ENCODE measurements at places on chromosomes 11 and 22.

- DNase-seq: no peak
These were observed 139.2 kb downstream of the CCDC81 start for GRCh38 chr11:86513746-86514373.

GRCh38 chr11:113436672-113437252 lies 38.4 kb downstream of the DRD2 start:
- DNase-seq: no peak

- peak; percentile 78 for DNase-seq
These were observed 56.6 kb upstream of the LIN7C start for GRCh38 chr11:27563201-27563600.

GRCh38 chr11:79220171-79220570 lies 220.7 kb downstream of the TENM4 start:
- DNase-seq: peak; percentile 19

DNA sequence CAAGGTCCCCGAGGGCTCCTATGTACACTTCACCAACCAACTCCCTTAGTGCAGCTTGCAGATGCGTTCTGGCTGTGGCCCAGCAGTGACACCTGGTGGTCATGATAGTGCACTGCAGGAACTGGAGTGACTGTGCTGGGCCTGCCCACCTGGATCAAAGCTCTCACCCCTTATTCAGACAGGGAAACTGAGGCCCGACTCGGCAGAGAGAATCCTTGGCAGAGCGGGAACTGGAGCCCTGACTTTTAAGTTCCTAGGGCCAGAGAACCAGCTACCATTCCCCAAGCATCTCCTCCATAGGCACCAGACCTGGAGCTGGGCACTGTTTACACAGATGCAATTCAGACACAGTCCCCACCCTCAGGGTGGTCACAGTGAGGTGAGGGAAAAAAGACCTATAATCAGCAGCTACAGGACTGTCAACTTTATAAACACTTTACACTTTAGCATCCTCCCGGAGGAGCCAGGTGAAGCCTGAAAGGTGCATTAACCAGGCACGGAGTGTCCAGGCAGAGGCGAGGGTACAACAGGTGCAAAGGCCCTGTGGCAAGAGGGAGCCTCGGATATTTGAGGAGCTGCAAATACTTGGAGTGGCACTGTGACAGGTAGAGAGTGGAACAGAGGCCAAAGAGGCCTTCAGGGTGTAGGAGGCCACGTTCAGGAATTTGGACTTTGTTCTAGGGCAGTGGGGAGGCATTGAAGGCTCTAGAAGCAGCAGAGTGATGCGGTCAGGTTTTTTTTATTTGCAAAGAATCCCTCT lies 22.0 kb downstream of the RHBDD3 start:
- peak; percentile 54 for DNase-seq

- DNase-seq: no peak
These were observed 253.7 kb downstream of the AASDHPPT start for GRCh38 chr11:106331176-106331575.

- no peak for DNase-seq
These were observed 87.6 kb downstream of the LARGE1 start for GRCh38 chr22:33832558-33833151.

DNA sequence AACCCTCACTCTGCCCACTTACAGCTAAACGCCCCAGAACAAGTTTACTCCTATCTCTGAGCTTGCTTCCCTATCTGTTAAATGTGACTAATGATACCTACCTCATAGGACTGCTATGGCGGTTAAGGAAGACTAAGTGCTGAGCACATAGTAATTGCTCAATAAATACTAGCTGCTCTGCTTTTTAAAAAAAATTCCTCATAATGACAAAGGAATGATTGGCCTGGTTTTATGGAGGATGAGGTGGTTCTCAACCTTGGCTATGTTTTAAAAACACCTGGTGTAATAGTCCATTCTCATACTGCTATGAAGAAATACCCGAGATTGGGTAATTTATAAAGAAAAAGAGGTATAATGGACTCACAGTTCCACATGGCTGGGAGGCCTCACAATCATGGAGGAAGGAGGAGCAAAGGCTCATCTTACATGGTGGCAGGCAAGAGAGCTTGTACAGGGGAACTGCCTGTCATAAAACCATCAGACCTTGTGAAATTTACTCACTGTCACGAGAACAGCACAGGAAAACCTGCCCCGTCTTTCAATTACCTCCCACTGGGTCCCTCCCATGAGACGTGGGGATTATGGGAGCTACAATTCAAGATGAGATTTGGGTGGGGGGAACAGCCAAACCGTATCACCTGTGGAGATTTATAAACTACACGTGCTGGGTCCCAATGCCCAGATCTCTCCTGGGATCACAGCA lies 127.2 kb upstream of the SYT13 start:
- no peak for DNase-seq

All from IMR-90 (cell line).